SK-N-MC (cell line): ENCODE measurements at places on chromosomes 2 and 18.

- no peak for DNase-seq
Measured at GRCh38 chr2:240649331-240649730, 24.1 kb downstream of the GPR35 start.

DNA sequence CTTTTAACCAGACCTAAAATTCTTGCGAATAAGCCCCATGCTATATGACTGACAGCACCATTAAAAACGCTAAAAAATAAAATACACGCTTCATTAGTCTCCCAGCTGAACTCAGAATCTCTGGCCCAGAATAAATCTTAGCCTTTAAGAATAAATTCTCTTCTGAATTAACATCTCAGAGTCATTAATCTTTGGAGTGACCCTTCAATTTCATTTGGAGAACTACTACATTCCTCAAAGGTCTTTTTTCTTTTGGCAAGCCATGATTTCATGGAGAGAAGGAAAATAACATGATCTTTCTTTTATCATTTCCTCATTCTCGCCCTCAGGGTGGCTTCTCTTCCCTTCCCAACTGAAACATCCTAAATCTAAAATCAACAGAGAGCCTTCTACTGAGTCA, 259.0 kb downstream of the AFF3 start:
- no peak for DNase-seq

DNA sequence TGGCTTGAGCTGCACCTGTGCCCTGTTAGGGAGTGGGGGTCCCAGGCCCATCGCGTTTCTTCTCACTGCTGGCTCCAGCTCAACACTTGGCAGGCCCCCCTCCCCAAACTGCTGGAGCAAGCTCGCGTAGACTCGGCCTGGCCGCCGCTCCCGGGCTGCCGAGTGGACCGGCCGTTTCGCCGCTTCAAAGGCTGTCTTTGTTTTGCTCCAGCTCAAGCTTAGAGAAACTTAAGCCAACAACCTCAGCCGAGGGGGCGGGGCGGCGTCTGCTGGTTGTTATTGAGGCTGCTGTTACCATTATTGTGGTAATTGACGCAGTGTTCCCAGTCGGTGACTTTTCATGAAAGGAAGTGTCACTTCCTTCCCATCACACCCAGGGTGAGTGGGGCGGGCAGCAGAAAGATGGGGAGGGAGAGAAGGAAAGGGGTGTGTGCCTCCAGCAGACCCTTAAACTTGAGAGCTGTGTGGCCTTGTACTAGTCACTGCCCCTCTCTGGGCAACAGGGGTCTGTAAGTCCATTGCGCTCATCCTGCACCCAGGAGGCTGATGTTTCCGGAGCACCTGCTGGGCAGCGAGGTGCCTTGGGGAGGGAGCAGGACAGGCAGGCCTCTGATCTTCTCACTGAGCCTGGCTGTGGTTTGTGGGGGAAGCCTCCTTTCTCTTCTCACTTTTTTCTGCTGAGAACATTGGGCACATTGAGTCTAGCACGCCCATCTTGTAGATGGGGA, 2.1 kb downstream of the ARID5A start:
- no peak for DNase-seq

GRCh38 chr2:7819316-7819715, 862.5 kb upstream of the ID2 start:
- DNase-seq = no peak

DNA sequence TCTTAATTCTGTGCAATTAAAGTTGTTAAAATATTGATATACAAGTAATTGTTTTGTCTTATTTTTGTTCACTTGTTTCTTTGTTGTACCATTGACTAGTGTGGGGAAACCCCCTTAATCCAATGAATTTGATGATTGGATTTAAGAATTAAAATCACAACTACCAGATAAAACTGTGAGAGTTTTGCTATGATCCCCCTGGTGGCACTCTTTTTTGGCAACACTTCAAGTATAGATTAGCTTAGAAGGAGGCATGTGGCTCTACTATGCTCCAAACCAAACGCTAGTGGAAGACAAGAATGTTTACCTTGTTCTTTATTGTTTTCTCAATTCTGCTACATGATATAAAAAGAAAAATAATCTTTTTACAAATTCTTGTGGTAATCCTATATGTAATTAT, 477.8 kb upstream of the ETAA1 start:
- DNase-seq = no peak

DNA sequence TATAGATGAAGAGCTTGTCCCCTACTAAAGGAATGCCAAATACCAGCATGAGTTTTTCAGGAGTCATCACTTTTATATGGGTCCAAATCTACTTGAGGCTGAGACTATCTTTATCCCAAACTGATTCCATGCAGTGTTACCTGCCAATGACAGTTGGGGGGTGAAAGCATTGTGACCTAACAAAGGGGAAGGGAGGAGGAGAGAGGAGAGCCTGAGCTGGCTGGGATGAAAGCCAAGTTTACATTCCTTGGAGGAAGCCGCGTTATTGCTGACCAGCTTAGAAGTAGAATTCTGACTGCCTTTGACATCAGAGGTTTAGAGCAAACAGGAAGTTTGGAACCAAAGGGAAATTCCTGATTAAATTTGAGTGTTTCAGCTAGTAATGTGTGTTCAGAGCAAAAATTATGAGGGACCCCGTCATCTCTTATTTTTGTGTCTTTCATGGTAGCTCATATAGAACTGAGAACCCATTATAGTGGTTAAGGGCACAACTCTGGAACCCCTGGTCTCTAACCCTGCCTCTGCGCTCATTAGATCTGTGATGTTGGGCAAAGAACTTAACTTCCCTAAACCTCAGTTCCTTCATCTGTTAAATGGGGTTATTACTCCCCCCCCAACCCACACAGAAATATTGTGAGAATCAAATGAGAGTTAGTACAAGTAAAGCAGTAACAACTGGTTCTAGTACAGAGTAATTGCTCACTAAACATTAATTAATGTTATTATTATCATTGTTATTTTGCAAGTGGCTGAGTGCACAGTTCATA, 199.3 kb upstream of the EPAS1 start:
- peak; percentile 28 for DNase-seq

- peak; percentile 12 for DNase-seq
Measured at GRCh38 chr2:170324640-170325046, 146.7 kb downstream of the MYO3B start.

DNA sequence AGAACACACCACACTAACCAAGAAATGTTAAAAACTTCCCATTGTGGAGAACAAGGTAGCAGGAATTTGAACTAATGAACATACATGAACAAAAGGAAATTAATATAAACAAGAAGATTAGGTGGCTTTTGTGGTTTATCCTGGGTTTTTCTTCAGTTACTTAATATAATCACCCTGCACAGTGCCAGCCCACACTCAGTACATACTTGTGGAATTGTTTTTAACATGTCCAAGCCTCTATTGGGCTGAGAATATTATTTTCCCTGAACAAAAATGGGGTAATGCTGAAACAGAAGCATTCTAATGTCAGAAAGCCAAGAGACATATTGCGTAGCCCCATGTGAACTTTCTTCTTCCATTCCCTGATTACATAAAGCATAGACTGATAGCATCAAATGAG, 202.8 kb downstream of the DNER start:
- DNase-seq = no peak

DNA sequence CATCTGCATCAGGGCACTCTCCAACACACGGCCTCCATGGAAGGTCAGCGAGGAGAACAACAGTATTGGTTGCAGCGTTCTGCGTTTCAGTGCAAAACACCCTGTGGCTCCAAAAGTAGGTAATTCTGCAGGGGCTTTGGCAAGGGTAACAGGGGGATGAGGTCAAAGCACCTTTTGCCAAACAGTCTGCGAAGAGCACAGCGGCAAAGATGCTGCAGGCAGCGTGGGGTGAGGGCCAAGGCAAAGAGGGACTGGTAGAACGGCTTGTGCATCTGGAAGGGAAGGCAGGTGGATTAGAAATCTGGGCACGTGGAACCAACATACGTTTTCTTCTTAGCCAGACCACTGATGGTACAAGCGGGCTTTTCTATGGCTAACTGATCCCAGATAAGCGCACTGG, 26.6 kb upstream of the GBX2 start:
- DNase-seq = no peak

GRCh38 chr2:193267496-193268002, 1072.8 kb upstream of the TMEFF2 start:
- DNase-seq = peak; percentile 80

DNA sequence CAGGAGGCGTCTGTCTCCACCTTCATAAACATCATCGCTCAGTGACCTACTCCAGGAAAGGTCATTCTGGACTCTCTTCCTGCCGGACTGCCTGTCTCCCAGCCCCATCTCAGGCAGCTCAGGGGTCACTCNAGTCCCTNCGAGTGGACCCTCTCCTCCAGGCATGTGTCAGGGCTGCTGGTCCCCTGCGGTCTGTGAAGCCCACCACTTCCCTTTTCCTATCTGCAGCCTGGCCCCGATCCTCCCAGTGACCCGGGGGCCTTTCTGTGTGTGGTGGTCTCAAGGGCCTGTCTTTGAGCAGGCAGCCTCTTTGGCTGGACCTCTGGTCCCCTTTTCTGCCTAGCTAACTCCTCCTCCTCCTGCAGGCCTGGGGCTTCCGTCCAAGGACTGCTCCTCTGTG, 5.9 kb upstream of the PARD6G start:
- DNase-seq = no peak

DNA sequence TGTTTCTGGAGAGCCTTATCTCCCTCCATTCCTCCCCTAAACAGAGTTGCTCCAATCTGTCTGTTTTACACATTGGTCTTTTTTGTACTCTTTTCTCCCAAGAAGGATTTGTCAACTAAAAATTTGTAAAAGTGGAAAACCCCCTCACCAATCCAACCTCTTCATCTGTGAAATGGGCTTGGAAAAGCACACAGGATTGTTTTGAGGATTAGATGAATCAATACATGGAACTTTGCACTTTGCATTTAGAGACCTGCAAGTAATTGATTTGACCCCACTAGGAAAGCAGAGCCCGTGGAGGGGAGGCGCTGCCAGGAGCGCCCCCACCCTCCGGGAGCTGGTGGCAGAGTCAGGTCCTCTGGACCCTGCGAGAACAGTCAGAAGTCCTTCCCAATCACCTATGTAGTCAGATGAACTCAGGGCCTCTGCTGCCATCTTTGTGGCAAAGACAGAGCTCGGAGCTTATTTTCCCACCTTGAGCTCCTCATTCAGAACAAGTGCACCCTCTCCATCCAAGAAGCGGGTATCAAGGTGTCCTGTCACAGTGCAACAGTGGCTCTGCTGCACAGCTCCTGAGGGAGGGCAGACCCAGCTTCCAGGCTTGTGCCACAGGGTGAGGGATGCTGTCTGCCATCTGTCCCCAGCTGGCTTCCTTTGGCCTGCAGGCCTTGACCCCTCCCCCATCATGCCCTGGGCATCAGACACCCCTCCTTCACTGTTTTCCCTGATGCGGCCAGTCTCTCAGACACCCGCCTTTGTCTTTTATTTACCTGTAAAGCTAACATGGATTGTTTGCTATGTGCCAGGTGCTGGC, 1.7 kb upstream of the TMEM185B start:
- no peak for DNase-seq

DNA sequence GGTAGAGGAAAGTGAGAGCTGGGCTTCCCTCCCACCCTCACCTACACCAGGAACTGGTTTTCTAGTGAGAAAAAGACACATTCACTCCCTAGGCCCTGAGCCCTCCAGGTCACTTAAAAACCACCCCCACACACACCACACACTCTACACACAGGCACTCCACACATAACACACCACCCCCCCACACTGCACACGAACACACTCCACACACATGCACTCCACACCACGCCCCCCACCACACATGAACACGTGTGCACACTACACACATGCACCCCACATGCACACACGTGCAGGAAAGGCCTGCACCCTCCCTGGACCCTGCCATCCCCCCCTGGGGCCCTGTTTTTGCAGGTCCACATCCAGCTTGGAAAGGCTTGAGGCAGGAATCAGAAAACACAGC, 67.6 kb downstream of the RALBP1 start:
- DNase-seq = no peak

GRCh38 chr2:228802181-228803071, 468.7 kb downstream of the PID1 start:
- no peak for DNase-seq

DNA sequence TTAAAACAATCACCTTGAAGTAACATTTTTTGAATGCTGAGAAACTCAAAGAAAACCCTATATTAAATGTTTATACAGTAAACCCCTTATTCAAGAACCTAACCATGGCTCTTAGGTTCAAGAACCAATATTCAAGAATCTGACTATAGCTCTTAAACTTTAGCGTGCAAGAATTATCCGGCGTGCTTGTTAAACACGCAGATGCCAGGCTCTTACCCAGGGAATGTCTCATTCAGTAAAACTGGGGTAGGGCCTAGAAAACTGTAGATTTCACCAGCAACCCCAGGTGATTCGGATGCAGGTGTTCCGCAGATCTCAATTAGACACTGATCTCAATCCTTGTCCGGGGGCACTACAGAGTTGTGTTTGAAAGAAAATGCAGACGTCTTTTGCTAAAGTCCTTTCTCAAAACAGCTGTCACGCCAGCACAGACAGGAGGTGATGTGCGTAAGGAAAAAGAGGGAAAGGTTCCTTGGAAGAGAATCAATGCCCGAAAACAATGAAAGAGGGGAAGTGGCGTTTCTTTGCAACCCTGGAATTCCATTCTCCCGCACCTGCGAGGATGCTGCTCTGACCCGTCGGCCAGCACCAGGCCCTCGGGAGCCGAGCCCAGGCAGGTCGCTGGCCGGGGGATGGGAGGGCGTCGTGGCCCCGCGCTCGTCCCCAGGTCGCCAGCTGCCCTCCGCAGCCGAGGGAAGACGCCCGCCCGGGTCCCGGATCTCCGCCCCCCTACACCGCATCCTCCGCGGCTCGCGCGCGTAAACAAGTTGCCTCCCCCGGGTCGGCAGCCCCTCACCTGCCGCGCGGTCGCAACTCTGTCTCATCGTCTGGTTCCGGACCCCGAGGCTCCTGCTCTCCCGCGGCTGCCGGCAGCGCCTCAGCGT, 851 bp downstream of the EIF2AK3 start:
- DNase-seq = no peak

- no peak for DNase-seq
Measured at GRCh38 chr2:64753399-64753798, 99.7 kb upstream of the SERTAD2 start.

- DNase-seq = no peak
Measured at GRCh38 chr2:216426938-216427337, 14.7 kb downstream of the SMARCAL1 start.

- no peak for DNase-seq
Measured at GRCh38 chr2:161232571-161232970, 72.3 kb downstream of the TANK start.

DNA sequence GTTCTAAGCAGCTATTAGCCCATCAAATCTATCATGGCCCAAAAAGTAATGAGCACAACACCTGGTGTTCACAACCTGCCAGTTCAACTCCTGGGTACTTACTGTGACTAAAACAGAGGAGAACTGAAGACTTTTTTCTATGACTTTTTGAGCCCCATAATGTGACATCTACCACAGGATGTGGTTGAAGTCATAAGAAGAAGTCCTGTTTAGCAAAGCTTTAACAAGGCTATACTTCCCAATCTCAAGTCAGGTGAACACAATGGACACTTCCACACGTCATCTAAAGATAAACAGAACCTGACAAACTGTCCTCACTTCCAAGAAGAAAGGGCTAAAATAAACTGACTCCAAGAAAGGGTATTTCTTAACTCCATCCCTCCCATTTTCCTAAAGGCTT, 138.8 kb downstream of the ATAD2B start:
- no peak for DNase-seq
